Tibial artery (tissue), 4 donors: ENCODE measurements at places on chromosomes 4 and X.
A peak's percentile ranks its signal among the peaks of the same experiment; 100 is the strongest.

DNA sequence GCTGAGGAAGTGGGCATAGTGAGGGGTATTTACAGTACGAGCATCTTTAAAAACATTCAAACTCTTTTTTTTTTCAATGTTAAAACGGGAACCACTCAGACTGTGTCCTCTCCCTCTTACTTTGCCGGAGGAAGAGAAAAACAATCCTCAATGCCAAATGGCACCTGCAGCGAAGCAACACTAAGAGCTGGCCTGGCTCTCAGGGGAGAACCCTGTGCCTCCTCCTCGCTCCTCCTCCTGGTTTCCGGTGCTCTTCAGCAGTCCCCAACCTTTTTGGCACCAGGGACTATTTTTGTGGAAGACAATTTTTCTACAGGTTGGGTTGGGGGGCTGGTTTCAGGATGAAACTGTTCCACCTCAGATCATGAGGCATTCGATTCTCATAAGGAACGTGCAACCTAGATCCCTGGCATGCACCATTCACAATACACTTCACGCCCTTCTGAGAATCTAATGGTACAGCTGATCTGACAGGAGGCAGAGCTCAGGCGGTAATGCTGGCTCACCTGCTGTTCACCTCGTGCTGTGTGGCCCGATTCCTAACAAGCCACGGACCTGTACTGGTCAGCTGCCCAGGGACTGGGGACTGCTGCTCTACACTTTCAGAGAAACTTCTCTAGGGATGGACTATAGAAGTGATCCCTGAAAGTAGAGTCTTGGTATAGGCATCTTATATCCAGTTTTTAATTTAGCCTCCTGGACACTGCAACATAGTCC is 404.1 kb downstream of the RAPGEF2 start:
- no peak overlapping the region for H3K4me3 ChIP-seq
- DNase-seq, result no peak
- no peaks in the 10 kb centered on the region for H3K4me1 ChIP-seq
- no peaks in the 10 kb centered on the region for H3K36me3 ChIP-seq

DNA sequence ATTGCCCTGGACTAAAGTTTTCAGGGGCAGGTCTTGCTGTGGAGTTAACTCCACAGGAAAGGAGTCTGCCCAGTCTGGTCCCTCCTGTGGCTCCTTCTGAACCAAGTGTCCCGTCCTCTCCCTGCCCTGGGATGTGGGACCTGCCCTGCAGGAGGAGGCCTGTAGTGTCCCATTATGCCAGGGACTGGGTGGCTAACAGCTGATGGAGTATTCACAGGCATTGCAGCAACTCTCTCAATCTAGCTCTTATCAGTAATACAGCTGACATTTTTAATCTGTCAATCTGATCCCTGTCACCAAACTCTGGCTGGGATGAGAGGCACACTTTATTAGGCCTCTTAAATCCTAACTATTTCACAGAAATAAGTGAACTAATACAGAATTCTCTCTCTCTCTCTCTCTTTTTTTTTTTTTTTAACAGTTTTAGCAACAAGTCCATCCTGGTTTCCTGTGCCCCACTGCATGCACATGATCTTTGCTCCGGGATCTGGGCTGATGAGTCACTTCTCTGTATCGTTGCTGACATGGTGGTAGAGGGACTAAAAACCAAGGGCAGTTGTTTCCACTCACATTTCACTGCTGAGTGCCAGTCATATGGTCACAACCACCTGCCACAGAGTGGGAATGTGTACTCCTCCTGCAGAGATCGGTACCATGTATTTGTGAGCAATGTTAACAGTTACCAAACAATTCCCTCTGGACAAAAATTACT is 39.1 kb downstream of the HAND2 start:
- peak overlapping the region; percentile 66 for H3K27ac ChIP-seq
- peaks cover 41% of the 10 kb centered on the region for H3K4me1 ChIP-seq
- no peak overlapping the region for H3K4me3 ChIP-seq
- H3K27me3 ChIP-seq, result no peaks in the 10 kb centered on the region

GRCh38 chrX:75181721-75182120 is 25.6 kb upstream of the ABCB7 start:
- no peaks in the 10 kb centered on the region for H3K36me3 ChIP-seq
- DNase-seq, result no peak

DNA sequence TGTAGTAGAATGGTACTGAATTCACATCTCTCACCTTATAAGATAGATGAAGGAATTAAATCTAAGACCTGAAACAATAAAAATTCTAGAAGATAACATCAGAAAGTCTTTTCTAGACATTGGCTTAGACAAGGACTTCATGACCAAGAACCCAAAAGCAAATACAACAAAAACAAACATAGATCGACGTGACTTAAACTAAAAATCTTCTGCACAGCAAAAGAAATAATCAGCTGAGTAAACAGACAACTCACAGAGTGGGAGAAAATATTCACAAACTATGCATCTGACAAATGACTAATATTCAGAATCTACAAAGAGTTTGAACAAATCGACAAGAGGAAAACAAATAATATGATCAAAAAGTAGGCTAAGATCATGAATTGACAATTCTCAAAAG is 38.8 kb downstream of the UGT2A3 start:
- no peak overlapping the region for H3K27ac ChIP-seq
- no peaks in the 10 kb centered on the region for H3K4me1 ChIP-seq
- DNase-seq, result no peak
- no peaks in the 10 kb centered on the region for H3K27me3 ChIP-seq
- no peaks in the 10 kb centered on the region for H3K36me3 ChIP-seq

- H3K27me3 ChIP-seq, result no peaks in the 10 kb centered on the region
- no peaks in the 10 kb centered on the region for H3K36me3 ChIP-seq
- H3K4me3 ChIP-seq, result no peak overlapping the region
- H3K4me1 ChIP-seq, result peaks cover 7% of the 10 kb centered on the region
These were observed 353.8 kb downstream of the MAPK10 start for GRCh38 chr4:86006057-86006456.

DNA sequence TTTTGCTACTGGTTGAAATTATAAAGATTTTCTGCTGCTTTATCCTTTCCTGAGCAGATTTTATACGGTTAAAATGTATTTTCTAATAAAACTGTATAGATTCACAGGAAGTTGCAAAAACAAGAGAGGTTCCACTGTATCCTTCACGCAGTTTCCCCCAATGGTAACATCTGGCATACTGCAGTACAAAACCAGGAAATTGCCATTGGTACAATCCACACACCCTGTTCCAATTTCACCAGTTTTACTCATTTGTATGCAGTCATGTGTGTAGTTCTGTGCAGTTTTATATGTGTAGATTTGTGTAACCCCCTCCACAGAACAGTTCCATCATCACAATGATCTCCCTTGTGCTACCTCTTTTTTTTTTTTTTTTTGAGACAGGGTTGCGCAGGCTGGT is 20.0 kb downstream of the DDX3X start:
- H3K4me3 ChIP-seq, result no peak overlapping the region
- H3K27me3 ChIP-seq, result no peaks in the 10 kb centered on the region
- H3K36me3 ChIP-seq, result peaks cover 18% of the 10 kb centered on the region
- no peak overlapping the region for H3K27ac ChIP-seq
- H3K4me1 ChIP-seq, result no peaks in the 10 kb centered on the region

DNA sequence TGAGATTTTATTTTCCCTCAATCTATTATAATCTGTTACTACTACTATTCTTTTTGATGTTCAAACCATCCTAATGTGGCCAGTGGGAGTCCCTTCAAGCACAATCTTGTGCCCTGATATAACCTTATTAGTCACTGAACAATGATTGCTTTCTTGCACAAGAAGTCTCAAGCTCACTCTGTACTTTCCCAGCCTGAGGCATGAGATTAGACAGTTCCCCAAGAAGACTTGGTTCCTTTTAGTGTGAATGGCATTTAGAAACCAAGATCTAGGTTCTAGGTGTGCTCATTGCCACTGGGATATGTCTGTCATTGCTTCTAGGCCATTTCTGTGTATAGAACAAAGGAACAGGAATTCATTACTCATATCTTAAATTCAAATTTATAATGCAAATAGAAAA is 28.0 kb upstream of the RBM41 start:
- H3K4me1 ChIP-seq, result no peaks in the 10 kb centered on the region
- no peaks in the 10 kb centered on the region for H3K27me3 ChIP-seq
- no peak for DNase-seq
- H3K27ac ChIP-seq, result no peak overlapping the region
- H3K36me3 ChIP-seq, result no peaks in the 10 kb centered on the region

- H3K36me3 ChIP-seq, result no peaks in the 10 kb centered on the region
- no peaks in the 10 kb centered on the region for H3K4me1 ChIP-seq
- H3K4me3 ChIP-seq, result no peak overlapping the region
- H3K27me3 ChIP-seq, result no peaks in the 10 kb centered on the region
- DNase-seq, result no peak
These were observed 17.7 kb downstream of the MND1 start for GRCh38 chr4:153362184-153362583.

DNA sequence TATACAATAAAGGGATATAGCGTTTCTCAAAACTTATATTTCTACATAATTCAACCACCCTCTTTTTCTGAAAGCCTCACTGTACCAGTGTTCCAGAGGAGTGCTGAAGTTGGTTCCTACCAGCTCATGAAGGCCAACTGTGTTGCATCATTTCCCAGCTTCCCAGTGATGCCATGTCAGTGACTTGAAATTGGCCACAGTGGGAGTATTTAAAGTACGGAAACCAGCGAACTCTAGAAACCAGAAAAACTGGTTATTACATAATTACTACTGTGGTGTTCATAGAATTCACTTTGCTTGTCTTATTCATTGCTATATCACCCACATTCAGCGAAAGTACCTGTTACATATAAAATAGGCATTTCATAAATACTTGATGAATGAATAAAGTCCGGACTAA is 135.4 kb downstream of the GC start:
- H3K36me3 ChIP-seq, result no peaks in the 10 kb centered on the region
- no peaks in the 10 kb centered on the region for H3K4me1 ChIP-seq
- H3K4me3 ChIP-seq, result no peak overlapping the region
- no peaks in the 10 kb centered on the region for H3K27me3 ChIP-seq
- no peak overlapping the region for H3K27ac ChIP-seq
- no peak for DNase-seq

GRCh38 chrX:17459008-17459611 is 84.1 kb downstream of the NHS start:
- H3K36me3 ChIP-seq, result no peaks in the 10 kb centered on the region
- no peaks in the 10 kb centered on the region for H3K27me3 ChIP-seq
- H3K4me3 ChIP-seq, result no peak overlapping the region
- H3K27ac ChIP-seq, result no peak overlapping the region
- DNase-seq, result peak; percentile 44

- no peak overlapping the region for H3K4me3 ChIP-seq
- H3K4me1 ChIP-seq, result no peaks in the 10 kb centered on the region
- DNase-seq, result no peak
- H3K27me3 ChIP-seq, result no peaks in the 10 kb centered on the region
- no peak overlapping the region for H3K27ac ChIP-seq
- no peaks in the 10 kb centered on the region for H3K36me3 ChIP-seq
These were observed 1283.4 kb downstream of the PCDH7 start for GRCh38 chr4:32003548-32003947.

DNA sequence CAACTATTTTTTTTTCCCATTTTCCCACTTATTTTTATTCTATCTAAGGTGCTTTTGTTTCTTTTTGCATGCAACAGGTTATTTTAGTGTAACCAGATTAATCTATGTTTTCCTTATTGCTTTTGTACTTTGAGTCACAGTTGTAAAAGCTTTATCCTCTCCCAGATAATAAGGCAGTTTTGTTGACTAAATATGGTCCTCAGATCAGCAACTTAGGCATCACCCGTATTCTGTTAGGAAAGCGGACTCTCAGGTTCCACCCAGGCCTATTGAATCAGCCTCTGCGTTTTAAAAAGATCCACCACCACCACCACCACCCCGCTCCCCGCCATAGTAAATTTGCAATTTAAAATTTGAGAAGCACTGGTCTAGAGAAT is 58.6 kb upstream of the USP9X start:
- no peaks in the 10 kb centered on the region for H3K4me1 ChIP-seq
- DNase-seq, result no peak
- no peak overlapping the region for H3K4me3 ChIP-seq
- no peaks in the 10 kb centered on the region for H3K27me3 ChIP-seq

DNA sequence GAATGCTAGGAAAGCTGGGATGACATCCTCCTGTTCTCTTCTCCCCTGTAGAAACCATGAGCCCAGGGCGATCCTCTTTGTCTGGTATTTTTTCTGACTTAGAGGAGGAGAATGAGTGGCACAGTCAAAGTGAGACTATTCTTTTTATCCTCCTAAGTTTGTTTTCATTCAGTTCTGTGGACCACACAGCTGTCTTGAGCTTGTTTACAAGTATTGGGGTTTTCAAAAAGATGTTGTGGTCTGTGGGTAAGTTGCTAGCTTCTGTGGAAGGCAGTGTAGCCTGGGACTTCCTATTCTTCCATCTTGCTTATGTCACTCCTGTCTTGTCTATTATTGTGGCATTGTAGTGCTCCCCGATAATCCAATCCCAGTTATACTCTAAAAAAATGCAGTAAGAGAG is 223.0 kb downstream of the PAPSS1 start:
- H3K36me3 ChIP-seq, result no peaks in the 10 kb centered on the region
- no peaks in the 10 kb centered on the region for H3K4me1 ChIP-seq
- no peak for DNase-seq
- H3K27me3 ChIP-seq, result no peaks in the 10 kb centered on the region

- H3K36me3 ChIP-seq, result no peaks in the 10 kb centered on the region
- no peak overlapping the region for H3K4me3 ChIP-seq
- no peaks in the 10 kb centered on the region for H3K4me1 ChIP-seq
- DNase-seq, result no peak
These were observed 2.9 kb upstream of the UNC5C start for GRCh38 chr4:95551653-95552052.
